ENCODE measurements at places on chromosomes 3 and 15. TPM values are rescaled to one million over a fixed set of nuclear protein-coding genes. Genes with fewer than 3 reads are reported as not detected.

DNA sequence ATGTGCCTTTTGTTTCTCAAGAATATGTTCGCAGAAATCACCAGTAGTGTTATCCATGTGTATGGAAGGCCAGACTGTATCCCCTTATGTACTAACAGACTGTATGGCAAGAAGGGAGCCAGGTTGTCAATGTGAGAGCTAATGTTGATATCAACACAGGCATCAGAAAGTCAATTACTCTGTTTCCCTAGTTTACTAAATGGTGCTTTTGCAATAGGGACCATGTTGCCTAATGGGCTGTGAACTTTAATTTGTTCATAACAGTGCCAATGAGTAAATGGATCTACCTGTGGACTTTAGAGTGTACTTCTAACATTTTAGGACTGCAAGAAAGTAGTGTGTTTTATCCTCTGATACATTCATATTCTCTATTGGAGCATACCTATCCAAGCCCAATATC lies 431.8 kb upstream of the TPRG1 start:
- DNase-seq, result no peak

- DNase-seq, result no peak
Measured at GRCh38 chr3:102297072-102297658, 137.7 kb upstream of the ZPLD1 start.

- DNase-seq, result no peak
Measured at GRCh38 chr3:21718161-21718765, 32.7 kb downstream of the ZNF385D start.

The FOXL2NB gene
- not detected for total RNA-seq

The TFDP2 gene
- 61.6 TPM for total RNA-seq

The WDR93 gene
- 0.13 TPM for total RNA-seq

The ZNF860 gene
- total RNA-seq, result 0.80 TPM

- DNase-seq, result peak; percentile 84
Measured at GRCh38 chr3:12444582-12445471, 39.5 kb upstream of the TSEN2 start.

The C3orf49 gene
- not detected for total RNA-seq

GRCh38 chr15:95194746-95195145 lies 963.4 kb downstream of the MCTP2 start:
- DNase-seq, result no peak

DNA sequence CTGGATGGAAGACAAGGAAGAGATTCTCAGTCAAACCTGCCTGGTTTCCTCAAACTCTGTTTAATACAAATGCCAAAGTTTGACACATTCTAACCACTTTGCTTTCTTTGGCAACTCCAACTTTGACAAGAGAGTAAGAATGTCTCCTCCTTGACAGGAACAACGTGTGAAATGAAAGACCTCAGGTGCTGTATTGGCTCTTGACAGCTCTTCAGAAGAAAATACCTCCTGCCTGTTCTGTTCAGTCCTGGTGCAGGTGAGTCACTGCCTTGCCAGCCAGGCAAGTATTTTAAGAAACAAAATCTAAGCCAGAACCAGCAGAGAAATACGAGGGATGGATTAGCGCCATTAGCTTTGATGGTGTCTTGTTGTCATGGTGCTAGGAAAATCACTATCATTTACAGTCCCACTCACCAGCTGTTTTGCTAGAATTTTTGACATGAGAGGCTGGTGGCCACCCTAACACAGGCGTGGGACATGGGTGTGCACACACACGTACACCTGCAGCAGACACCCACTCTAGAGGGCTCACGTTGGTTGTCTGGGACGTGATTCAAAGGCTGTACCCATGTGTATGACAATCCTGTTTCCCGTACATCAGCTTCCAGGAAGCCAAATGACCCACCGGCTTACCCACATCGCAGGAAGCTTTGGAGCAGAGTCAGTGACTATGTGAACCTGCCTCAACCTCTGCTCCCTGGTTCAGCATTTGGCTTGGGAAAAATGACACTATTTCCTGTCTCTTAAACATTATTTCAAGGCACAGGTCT lies 60.4 kb downstream of the CCNL1 start:
- no peak for DNase-seq

DNA sequence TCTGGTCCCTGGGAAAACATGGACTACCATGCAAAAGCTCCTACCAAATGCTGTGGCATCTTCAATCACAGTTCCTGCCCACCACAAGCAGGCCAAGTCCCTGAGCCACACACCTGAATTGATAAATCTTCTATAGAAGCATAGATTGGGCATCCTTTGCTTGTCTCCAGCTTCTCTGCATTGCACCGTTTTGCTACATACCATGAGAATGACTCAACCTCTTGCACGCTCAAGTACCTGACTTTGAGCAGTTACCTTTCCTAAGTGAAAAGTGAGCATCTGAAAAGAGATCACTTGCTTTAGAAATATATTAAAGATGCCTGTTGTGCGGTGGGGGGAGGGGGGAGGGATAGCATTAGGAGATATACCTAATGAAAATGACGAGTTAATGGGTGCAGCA lies 31.3 kb downstream of the GATM start:
- no peak for DNase-seq

GRCh38 chr3:97438131-97438530 lies 326.4 kb upstream of the ARL6 start:
- no peak for DNase-seq

DNA sequence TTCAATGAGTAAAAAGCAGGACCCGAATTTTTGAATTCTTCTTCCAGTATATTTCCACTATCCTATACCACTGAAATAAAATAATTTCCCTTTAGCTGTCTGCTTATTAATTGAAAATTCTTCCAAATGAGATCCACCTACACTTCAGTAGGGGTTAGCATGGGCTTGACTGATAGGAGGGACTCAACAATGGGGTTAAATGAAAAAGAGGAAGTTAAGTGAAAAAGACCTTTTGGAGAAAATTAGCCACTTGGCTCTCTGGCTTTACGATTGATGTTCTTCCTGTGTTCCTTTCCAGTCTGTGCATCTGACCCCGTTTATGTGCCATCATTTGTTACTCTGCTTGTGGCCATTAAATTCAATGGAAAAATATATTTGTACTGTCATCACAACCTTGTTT lies 54.0 kb upstream of the GCNT3 start:
- no peak for DNase-seq

- no peak for DNase-seq
Measured at GRCh38 chr15:26721232-26721967, 51.5 kb downstream of the GABRB3 start.

DNA sequence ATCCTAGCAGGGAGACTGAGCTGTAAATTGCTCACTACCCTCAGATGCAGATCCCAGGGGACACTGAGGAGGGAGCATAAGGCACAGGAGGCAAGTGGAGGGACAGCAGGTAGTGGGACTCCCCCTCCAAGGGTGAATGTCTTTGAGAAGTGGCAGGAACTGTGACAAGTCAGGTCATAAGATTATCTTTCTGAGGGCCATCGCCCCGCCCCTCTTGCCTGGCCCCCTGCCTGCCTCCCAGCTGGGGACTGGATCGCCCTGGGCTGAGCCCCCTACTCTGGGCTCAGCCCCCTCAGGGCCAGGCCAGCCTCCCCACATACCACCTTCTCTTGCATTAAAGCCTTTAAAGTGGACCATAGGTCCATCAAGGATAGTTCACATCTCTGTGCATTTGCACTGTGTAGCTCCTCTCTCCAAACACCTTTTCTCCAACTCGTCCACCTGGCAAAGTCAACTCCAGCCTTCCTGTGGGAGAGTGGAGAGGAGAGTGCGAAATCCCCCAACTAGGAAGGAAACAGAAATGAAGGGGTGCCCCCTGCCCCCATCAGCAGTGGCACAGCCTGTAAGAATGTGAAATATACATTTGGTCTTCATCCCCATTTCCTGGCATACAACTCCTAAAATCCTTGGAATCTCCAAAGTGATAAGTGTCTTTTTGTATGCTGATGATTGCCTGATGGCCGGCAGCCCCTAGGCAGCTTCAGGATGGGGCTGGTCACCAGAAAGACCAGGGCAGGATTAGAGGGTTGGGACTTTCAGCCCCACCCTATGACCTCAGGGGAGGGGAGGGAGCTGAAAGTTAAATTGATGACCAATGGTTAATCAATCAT lies 14.7 kb downstream of the PIF1 start:
- no peak for DNase-seq

GRCh38 chr3:145704020-145704419 lies 457.0 kb downstream of the PLOD2 start:
- DNase-seq, result peak; percentile 19

The AADACL2 gene
- total RNA-seq, result 0.10 TPM

The ANKRD63 gene
- total RNA-seq, result 0.30 TPM

GRCh38 chr3:85576091-85576690 lies 617.4 kb downstream of the CADM2 start:
- DNase-seq, result peak; percentile 73

The POMGNT2 gene
- 27.6 TPM for total RNA-seq
